ENCODE measurements at places on chromosomes 16 and 17.

DNA sequence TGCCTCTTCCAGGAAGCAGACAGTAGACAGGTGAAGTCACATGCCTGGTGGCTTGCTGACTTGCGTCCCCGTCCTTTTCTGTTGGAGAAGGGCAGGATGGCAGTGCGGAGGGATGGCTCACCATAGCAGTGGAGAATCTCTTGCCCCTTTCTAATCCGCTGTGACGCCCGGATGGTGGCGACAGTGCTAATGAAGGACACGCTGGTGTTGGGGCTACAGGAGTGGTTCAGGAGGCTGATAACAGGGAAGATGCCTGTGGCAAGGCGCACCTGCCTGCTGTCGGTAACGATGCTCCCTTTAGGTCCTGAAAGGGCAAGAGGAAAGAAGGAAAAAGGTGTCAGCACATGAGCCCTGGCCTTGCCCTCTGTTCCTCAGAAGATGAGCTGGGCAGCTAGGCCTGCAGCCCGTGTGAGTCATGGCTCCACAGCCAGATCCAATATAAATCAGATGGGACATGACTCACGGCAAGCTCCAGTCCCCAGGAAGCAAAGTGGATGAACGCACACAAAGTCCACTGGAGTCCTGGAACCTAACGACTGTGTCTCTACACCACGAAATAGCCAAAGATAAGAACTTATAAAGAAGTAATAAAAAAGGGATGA lies 25.5 kb downstream of the SERPINF1 start:
- no peak for DNase-seq

- no peak for DNase-seq
These were observed 1576.8 kb downstream of the CDH8 start for GRCh38 chr16:60459463-60459862.

- DNase-seq: no peak
These were observed 397.4 kb downstream of the CA10 start for GRCh38 chr17:51761105-51761504.

DNA sequence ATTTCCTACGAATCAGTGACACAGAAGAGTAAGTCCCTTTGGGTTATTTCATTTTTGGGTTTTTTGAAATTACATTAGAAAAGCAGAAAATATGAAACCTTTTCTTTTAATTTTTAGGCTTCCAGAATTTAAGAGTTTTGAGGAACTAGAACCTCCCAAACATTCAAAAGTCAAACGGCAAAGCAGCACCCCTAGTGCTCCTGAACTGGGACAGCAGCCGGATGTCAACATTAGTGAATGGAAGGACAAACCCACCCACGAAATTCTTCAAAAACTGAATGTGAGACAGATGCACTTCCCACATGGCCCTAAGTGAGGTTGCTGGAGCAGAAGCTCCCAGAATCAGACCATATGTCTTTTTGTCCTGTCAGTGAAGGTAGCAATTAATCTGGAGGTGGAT lies 199.4 kb downstream of the PHKB start:
- no peak for DNase-seq

DNA sequence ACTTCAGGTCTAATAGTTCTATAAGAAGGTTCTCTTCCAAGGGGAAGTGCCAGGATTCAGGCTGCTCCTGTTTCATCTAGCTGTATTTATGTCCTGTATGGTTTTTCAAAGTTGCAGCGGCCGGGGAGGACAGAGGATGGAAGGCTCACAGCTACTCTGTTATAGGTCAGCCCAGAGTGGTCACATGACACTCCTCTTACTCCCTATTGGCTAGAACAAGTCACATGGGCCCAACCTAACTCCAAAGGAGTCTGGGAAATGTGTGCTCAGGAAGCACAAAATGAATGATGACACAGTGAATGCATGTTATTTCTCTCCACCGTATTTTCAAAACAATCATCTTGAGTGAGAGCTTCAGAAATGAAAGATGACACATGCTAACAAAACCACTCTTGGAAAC lies 645.1 kb upstream of the RBFOX1 start:
- no peak for DNase-seq

- DNase-seq: no peak
These were observed 747.1 kb downstream of the CDH8 start for GRCh38 chr16:61289141-61289540.

- DNase-seq: no peak
These were observed 123.4 kb downstream of the DYNLRB2 start for GRCh38 chr16:80664226-80664625.

Data from GM19239 (cell line).